Stimulated activated CD8-positive, alpha-beta memory T cell treated with anti-CD3 and anti-CD28 coated beads, Interleukin-4, amount 100 ng/mL, for 48 hours (primary cell): ENCODE measurements at places on chromosomes 2 and 18.

DNA sequence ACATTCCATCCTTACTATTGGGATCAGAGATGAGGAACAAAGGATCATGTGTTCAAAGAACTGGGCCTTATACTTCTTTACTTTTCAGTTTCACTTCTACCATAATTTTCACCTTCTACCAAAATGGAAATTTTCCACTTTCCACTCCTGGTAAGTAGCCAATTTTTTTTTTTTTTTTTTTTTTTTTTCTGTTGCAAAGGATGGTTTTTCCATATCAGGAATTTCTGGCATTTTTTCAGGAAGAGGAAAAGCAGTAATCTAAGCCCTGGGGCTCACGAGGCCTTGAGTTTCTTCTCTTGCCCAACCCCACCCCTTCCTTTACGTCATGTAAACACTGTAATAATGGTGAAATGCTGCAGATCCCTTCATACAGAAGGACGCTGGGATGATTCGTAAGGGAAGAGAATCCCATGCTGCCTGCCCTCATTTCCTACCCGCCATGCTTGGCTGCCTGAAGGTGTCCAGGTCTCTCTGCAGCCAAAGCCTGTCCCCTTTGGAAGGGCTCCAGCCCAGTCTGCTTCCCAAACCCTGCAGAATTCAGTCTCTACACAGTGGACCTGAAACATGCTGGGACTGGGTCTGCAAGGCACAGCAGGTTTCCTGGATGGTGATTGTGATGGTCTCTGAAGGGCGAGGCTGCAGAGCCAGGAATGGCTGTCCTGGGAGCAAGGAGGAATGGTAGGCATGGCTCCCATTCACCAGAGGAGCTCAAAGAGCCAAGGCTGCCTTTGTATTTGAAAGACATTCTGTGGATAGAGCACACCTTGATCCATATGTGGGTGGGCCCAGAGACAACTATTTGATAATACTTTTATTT, 57.0 kb downstream of the EFR3B start:
- no peak for DNase-seq

GRCh38 chr18:35478520-35479435, 19.0 kb downstream of the INO80C start:
- peak; percentile 62 for DNase-seq

GRCh38 chr2:127386246-127386645, 1.5 kb downstream of the MAP3K2 start:
- no peak for DNase-seq

GRCh38 chr18:34697891-34698290, 12.2 kb upstream of the DTNA start:
- DNase-seq, result no peak

- no peak for DNase-seq
Measured at GRCh38 chr2:109352898-109353689, 224.1 kb downstream of the SH3RF3 start.

DNA sequence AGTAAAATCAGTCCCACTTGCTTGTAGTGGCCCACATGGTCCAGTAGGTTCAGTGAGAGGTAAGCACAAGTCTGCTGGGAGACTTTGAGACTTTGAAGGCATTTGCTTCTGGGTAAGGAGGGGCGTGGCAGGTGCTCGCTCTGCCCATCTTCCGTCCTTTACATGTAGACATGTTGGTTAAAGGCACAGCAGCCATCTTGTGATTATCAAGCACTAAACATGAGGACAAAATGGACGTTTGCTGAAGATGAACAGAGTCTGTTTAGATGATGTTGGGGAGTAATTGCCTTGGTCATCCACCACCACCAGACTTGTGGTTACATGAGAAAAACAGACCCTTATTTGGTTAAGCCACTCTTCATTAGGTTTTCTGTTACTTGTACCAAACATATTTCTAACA, 252.8 kb upstream of the PARD3B start:
- DNase-seq, result no peak

- DNase-seq, result no peak
Measured at GRCh38 chr2:125037135-125037653, 1012.1 kb downstream of the CNTNAP5 start.

- no peak for DNase-seq
Measured at GRCh38 chr2:8796315-8796848, 41.0 kb downstream of the KIDINS220 start.

DNA sequence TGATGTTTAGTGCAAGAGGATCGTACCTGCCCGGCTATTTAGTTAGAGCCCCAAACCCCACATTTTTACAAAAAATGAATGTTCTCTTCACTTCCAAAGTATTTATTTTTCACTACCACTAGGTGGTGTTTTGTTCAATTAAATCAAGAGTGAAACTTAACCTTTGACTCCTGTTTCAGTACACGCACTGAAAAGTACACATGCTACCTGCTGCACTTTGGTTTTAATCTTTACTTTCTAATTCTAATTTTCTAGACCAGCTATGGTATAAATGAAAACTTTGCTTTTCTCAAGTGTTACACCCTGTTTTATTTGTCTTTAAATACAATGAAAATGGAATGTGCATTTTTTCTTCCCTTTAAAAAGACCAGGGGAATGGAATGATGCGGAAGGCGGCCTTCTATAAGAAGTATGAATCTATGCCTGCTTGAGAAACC, 31.4 kb upstream of the CHN1 start:
- no peak for DNase-seq

- no peak for DNase-seq
Measured at GRCh38 chr2:197369933-197370320, 59.3 kb upstream of the ANKRD44 start.

GRCh38 chr2:84022810-84023431, 436.2 kb downstream of the SUCLG1 start:
- DNase-seq, result no peak

GRCh38 chr2:226487573-226487972, 312.0 kb downstream of the IRS1 start:
- no peak for DNase-seq

GRCh38 chr2:149156971-149157740, 118.7 kb downstream of the LYPD6B start:
- no peak for DNase-seq

DNA sequence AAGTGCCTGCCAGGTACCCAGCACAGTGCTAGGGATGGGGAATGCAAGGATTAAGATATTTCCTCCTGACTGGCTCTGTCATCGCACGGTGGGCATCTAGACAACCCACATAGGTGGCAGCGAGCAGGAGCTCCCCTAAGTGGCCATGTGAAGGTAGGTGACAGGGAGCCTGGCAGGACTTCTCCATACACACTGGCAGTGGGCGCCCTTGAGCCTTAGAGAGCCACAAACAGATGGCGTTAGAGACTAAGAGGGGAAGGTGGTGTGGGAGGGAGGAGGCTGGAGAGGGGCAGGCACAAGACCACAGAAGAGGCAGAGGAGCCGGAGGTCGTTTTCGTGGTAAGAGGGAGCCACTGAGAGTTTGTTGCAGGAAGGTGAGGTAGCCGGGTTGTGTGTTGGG, 15.2 kb downstream of the PRELID3A start:
- no peak for DNase-seq

DNA sequence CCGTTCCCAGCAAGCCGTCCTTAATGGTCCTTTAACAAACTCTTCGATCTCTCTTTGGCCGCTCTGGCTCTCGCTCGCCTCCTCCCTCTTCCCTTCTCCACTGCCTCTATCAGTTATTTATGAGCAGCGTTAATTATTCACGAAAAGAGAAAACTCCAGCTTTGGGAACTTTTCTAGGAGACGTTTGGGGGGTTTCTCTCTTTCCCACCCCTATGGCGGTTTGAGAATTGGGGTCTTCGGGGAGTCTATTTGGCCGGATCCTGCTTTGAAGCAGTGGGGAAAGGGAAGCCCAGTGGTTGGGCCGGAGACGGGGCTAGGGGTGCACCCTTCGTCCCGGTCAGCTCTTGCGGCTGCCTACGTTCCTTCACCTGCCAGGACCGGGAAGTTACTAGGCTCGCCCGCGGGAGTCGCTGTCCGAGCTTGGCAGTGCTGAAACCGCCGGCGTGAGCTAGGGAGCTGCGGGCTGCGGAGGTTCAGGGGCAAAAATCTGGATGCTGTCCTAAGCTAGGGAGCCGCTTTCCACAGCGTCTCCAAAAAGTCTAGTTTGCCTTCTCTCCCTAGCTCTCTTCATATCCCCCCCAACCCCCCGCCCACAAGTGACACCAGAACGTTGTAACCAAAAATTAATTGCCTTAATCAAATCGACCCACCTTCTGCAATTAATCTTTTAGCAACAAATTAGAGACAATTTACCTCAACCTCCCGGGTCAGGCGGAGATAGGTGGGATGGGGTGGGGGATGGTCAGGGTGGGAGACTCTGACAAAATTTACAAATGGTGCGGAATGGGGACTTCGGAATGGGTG, 8.9 kb upstream of the SKOR2 start:
- peak; percentile 52 for DNase-seq

GRCh38 chr2:231429152-231429551, 33.6 kb downstream of the B3GNT7 start:
- no peak for DNase-seq

GRCh38 chr2:29130295-29130694, 15.1 kb downstream of the CLIP4 start:
- no peak for DNase-seq

- peak; percentile 51 for DNase-seq
Measured at GRCh38 chr18:62716619-62717168, 1.4 kb downstream of the PHLPP1 start.

DNA sequence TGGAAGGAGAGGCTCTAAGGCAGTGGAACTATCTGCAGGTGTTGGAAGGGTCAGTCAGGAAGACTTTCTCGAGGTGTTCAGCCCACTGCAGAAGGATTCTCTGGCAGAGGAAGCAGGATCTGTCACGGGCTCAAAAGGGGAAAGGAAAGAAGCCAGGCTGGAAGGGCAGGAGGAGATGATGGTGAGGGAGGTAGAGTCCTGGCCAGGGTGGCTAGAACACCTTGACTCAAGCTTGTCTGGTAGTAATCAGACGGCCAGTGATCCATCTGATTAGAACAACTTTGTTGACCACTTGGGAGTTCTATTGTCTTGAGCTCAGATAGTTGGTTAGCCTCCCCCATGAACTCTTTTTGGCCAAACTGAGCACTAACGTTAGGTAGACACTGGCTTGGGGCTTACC, 9.7 kb upstream of the ATOH8 start:
- no peak for DNase-seq

- DNase-seq, result no peak
Measured at GRCh38 chr2:191803007-191803406, 43.9 kb downstream of the CAVIN2 start.

DNA sequence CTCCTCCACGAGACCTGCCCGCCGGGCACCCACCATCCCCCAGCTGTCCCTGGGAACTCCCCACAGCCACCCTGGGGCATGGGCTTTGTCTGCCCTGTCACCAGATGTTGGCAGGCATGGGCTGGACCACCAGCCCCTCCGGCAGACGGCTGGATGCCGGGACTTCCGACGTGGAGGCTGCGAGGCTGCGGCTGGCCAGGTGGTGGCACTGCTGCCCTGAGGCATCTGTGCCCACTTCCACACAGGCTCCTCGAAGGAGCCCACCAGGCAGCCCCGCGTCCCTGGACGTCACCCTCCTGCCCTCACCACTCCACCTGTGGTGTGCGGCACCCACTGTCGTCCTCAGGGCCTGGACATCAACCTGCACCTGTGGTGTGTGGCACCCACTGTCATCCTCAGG, 319.9 kb upstream of the SALL3 start:
- peak; percentile 40 for DNase-seq

- no peak for DNase-seq
Measured at GRCh38 chr2:180062178-180062577, 55.1 kb upstream of the CWC22 start.
